ENCODE measurements at places on chromosomes 4 and X.

DNA sequence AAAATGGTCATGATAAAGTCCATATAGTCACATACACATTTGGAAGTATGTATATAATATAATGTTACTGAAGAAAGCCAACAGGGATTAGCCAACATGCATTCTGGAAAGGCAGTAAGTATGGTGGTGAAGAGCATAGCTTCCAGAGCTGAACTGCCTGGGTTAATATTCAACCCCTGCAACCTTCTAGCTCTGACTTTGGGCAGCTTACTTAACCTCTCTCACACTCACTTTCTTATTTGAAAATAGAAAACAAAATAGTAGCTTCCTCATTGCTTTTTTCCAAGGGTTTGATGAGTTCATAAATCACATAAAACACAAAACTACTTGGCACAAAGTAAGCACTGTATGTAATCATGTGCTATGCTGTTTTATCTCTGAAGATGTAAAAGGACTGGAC lies 216.4 kb downstream of the CHIC2 start:
- no peak for DNase-seq

GRCh38 chrX:14926471-14926870 lies 53.2 kb downstream of the MOSPD2 start:
- DNase-seq, result no peak

DNA sequence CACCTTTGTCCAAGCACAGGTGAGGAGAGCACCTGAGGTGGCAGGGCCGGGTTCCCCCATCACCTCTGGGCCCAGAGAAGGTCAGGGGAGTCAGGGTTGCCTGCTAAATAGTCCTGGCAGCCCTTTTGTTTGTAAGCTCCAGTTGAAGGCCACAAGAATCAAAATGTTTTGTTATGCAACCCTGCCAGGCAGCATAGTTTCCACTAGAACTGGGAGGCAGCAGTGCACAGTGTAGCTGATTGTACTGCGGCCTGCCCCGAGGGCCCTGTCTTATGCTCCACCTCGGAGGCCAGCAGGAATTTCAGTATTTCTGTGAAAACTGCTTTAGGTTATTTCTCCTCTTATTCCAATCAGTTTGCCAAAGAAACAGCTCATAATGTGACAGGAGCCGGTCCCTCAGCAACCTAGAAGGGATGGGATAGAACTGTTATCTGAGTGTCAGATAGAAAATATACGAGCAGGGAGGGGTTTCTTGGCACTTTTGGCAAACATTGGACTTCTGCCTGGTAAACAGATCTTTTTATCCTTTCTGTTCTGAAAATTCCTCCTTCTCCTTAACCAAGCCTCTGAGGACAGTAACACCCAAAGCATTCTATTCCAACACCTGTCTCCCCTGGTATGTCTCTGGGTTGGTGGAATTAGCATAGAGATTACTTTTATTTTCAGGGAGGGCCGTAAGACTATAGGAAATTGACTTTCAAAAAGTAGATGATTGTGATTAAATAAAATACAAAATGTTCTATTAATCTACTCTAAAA lies 93.6 kb downstream of the LNX1 start:
- no peak for DNase-seq

GRCh38 chr4:150582873-150583286 lies 929 bp downstream of the MAB21L2 start:
- no peak for DNase-seq

DNA sequence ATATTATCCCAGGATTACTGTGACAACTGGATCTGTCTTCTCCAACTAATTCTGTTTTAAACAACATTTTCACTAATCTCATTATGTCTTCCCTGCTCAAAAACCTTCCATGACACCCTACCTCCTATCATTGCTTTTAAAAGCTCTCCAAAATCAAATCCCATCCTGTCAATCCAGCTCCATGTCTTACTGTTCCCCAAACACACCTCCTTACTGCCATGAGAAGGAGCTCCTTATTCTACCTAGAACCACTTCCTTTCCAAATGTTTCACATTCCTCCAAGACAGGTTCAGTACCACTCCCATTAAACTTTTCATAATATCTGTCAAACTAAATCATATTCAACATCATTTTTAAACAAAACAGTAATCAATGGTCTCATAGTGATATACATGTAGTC lies 66.9 kb upstream of the WDR17 start:
- DNase-seq, result peak; percentile 29

- DNase-seq, result no peak
Observed at GRCh38 chr4:186472948-186473347, 82.4 kb downstream of the MTNR1A start.

GRCh38 chr4:64781737-64782326 lies 372.6 kb upstream of the TECRL start:
- DNase-seq, result no peak

DNA sequence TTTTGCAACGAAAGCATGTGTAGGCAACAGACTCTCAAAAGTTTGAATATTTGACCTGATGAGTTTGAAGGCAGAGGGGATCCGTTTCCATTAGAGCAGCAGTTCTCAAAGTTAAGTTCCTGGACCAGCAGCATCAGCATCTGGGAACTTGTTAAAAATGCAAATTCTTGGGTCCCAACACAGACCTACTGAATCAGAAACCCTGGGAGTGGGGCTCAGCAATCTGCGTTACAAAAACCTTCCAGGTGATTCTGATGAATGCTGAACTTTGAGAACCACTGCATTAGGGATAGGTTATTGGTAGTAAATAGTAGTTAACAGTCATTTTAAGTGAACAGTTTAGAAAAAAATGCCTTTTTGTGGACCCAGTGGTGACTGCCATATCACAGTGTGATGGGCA lies 98.8 kb downstream of the PDE5A start:
- DNase-seq, result no peak

DNA sequence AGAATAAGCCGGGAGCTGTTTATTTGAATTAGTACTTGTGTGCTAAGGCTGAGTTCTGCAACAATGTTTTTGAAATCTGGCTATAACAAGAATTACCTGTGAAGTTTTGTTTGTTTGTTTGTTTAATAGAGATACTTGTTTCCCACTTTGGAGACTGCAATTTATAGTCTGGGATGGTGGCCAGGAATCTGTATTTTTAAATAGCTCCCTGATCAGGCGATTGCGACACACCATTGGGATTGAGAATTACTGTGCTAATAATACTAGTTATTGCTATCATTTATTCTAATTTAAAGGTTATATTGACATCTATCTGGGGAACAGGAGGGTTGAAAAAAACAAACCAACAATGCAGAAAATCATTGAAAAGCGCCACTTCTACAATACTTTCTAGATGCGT lies 951.6 kb upstream of the TENM3 start:
- DNase-seq, result no peak

GRCh38 chr4:140249351-140249750 lies 95.4 kb upstream of the MAML3 start:
- DNase-seq, result no peak

DNA sequence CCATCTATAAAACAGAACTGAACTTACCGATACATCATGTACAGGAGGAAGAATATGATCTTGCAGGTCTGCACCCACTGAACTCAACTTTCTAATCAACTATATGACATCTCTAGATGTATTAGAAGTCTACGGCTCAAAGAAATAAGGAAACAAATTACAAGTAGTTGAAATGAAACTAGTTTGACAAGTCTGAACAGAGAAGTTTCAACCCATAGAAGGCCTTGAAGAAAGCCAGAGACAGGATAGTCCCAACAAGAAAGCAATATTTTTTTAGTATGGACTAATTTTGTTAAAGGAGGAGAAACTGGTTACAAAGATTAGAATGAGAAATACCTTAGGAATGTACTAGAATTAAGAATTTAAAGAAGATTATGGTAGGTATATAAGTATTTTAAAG lies at the start of gene TMPRSS11A:
TSS of gene TMPRSS11A (minus strand) at position 138 of the 400 bp plus-strand sequence. CDS start at position 38, 100 bp downstream.
- no peak for DNase-seq

GRCh38 chr4:184568770-184569169 lies 80.5 kb downstream of the CASP3 start:
- no peak for DNase-seq

DNA sequence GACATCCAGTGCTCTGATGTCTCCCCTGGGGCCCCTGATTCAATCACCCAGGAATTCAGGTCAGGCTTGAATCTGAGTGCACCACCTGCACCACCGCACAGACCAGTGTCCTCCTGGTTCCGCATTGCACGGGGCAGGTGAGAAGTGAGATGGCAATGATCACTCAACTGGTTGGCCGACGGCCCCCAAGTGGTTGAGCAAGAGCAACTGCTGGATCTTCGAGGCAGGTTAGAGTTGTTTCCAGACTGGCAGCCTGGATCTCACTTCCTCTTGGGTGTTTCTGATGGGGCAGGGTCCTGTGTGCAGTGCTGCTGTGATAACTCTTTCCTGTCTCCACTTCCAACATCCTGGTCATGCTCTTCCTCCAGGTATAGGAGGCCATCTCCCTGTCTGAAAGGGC lies 50.4 kb downstream of the C4orf50 start:
- peak; percentile 21 for DNase-seq

DNA sequence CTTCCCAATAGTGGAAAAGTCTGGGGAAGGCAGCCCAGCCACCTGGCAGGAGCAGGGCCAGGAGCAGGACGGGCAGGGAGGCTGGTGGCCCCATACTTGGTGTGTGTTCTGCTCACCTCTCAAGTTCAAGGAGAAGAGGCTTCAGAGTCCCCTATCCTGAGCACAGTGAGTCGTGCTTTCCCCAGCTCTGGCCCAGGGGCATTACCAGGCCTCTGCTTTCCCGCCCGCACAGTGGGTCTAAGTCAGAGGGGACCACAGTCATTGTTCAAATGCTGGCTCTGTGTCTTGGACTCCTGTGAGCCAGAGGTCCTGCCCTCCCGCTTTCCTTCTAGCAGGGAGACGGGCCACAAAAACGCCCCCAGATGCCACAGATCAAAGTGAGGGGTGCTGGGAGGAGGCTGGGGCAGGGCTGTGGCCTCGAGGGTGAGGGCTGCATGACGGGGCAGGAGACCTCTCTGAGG lies 27.6 kb downstream of the HTRA3 start:
- no peak for DNase-seq

GRCh38 chr4:33715841-33716395 lies 2528.4 kb downstream of the ARAP2 start:
- no peak for DNase-seq

GRCh38 chr4:121375262-121375661 lies 5.6 kb downstream of the QRFPR start:
- no peak for DNase-seq

- DNase-seq, result no peak
Observed at GRCh38 chr4:31107362-31107761, 387.2 kb downstream of the PCDH7 start.

DNA sequence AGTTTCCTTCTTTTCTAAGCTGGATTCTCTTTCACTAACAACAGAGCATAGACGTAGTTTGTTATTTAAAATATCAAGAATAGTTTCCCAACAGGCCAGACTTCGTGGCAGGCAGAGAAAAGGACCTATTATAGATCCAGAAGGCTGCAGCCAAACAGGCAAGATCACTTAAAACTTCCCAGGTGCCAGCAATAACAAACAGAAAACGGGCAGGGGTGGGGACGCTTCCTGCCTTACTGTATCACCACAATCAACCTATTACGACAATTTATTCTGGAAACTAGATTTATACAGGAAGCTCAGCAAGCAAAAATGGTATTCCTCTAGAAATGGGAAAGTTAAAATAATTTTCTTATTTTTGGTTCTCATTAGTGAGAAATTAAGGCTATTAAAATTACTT lies 22.1 kb downstream of the RWDD4 start:
- no peak for DNase-seq

DNA sequence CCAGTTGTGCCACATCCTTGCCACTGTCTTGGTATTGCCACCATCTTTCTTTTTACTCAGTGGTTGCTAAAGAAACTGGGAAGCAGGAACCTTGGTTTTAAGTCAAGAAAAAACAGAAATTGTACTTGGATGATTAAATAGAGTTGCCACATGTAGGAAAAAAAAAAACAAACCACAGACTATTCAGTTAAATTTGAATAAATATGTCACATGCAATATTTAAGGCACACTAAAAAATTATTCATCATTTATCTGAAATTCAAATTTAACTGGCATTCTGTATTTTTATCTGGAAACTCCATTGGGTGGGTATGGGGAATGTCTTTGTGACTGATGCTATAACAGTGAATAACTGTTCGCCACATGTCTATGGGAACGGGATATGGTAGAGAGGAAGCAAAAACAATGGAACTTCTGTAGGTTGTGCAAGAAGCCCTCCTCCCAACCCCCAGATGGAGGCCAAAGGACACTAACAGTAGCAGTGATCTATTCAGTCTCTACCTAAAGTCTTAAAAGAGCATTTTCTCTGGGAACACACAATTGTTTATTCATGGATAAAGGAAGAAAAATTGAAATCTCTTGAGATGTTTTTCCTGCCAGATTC lies 57.0 kb upstream of the PLAC8 start:
- no peak for DNase-seq

- no peak for DNase-seq
Observed at GRCh38 chr4:6338951-6339817, 69.5 kb downstream of the WFS1 start.

DNA sequence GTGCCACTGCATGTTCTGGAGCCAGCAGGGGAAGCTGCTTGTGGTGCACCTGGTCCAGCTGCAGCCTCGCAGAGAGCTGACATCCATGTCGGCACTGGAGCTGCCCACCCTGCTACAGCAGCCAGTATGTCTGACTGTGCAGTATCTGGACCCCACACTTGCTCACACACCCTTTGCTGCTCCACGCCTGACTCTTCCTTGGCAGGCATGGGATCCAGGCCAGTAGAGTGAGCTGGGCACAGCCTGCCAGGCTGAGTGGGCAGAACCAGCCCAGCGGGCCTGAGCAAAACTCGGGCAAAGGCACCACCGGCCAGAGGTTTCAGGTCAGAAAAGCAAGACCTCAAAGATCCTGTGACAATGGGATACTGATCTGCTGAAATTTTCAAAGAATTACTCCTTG lies 690.1 kb downstream of the STPG2 start:
- DNase-seq, result no peak

DNA sequence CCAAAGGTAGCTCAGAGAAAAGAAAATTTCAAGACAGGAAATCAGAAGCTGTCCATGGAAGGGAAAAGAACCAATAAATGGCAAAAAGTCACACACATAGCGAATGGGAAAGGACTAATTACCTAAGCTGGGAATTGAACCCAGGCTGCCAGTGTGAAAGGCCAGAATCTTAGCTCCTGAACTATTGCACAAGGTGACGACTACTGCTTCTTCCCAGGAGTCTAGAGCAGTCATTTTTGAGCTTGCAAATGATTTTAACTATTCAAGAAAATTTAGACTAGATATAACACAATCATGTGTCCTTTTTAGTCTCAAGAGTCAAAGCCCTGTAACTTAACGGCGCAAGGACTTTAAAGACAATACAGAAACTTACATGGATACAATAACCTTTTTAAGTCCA lies 34.1 kb upstream of the ZNF81 start:
- no peak for DNase-seq

DNA sequence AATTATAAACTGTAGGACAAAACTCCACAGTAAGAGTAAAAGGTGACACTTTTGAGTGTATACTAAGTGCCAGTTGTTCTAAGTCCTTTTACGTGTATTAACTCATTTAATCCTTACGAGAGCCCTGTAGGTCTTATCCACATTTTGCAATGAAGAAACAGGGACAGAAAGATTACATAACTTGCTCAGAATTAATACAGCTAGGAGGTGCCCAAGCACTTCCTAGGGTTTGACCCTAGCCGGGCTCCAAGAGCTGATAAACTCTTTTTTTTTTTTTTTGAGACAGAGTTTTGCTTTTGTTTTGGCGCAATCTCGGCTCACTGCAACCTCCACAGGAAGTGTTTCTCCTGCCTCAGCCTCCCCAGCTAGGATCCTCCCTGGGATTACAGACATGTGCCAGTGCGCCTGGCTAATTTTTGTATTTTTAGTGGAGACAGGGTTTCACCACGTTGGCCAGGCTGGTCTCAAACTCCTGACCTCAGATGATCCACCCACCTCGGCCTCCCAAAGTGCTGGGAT lies 110.4 kb downstream of the UBE2K start:
- no peak for DNase-seq

All from WERI-Rb-1 (cell line).